ENCODE measurements at places on chromosomes 11 and 22.

GRCh38 chr11:112382561-112382960 lies 121.9 kb upstream of the PLET1 start:
- DNase-seq, result no peak

GRCh38 chr11:92159931-92160330 lies 64.7 kb upstream of the FAT3 start:
- DNase-seq, result no peak

GRCh38 chr11:115215694-115216617 lies 288.3 kb downstream of the CADM1 start:
- DNase-seq, result no peak

DNA sequence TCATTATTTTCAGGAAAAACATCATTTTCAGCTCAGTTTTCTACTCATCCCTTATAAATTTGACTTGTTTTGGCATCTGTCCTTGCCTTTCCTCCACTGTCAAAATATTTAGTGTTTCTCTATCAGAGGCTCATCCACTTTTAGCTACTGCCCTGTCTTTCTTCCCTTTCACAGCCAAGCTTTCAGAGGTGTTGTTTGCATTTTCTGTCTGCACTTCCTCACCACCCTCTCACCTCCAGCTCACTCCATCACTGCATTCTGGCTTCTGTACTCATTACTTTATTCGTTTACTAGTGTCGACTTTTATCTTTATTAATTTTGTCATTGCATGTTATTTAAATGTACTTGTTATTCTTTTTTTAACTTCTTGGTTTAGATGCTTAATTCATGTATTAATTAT lies 26.7 kb upstream of the NNMT start:
- DNase-seq, result no peak

GRCh38 chr11:14742849-14743559 lies 99.4 kb downstream of the PDE3B start:
- DNase-seq, result no peak

GRCh38 chr11:19922689-19923035 lies 210.0 kb downstream of the NAV2 start:
- DNase-seq, result no peak

Data from right lung (tissue), 10 donors.